ENCODE measurements at places on chromosomes 6 and 20.

GRCh38 chr6:19175023-19175422, 662.1 kb upstream of the ID4 start:
- no peak for DNase-seq

- no peak for DNase-seq
Measured at GRCh38 chr20:11219192-11219591, 545.4 kb upstream of the JAG1 start.

- DNase-seq = no peak
Measured at GRCh38 chr6:19837511-19838441, 606 bp downstream of the ID4 start.

DNA sequence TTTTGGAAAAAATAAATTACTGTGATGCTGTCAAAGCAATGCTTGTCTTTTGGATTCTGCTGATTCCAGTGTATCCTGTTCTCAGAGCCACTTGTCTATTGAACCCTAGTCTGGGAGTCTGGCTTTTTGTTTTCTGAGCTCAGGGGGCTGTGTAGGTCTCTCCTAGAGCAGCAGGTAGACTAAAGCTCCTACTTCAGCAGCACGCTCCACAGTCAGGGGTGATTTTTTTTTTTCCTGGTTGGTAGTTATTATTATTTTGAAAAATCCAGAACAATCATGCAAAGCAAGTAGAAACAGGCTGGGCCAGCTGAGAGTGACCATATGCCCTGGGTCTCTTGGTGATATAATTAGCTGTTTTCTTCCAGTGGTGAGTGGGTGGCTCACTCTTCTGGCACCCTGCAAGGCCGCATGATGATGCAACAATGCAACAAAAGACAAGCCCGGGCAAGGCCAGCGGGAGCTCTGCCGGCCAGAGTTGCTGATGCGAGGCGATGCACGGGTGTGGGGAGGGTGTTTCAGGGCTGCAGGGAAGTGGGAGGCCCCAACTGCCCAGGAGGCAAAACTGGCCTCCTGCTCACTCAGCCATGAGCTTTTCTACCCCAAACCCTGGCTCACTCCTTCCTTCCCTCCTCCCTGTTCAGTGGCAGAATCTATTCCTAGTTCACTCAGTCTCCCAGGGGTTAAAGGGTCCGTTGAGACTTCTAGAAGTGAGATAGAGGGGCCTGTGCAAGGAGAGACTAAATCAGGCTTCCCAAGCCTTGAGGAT, 11.5 kb upstream of the CDKN1A start:
- peak; percentile 66 for DNase-seq

DNA sequence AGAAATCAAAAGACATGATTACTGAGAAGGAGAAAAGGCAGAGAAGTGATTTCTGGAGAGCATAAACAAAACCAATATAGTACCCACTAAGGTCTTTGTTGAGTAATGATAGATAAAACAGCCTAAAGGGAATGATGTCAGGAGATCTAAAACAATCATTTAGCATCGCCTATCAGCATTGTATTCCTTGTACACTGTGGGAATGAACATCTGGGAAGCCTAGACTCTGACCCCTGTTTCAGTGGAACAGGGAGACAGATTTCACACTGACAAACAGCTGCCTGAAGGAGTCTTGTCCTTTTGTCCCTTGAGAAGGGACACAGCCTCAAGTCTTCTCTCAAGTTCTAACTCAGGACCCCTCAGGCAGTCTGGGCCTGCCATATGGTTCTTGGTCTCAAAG, 1.7 kb downstream of the ASIP start:
- DNase-seq = no peak

GRCh38 chr6:118984342-118984741, 49.4 kb upstream of the MCM9 start:
- DNase-seq = no peak

GRCh38 chr6:166194914-166195859, 27.5 kb upstream of the TBXT start:
- DNase-seq = no peak

- no peak for DNase-seq
Measured at GRCh38 chr20:64277571-64278316, 22.2 kb downstream of the PCMTD2 start.

DNA sequence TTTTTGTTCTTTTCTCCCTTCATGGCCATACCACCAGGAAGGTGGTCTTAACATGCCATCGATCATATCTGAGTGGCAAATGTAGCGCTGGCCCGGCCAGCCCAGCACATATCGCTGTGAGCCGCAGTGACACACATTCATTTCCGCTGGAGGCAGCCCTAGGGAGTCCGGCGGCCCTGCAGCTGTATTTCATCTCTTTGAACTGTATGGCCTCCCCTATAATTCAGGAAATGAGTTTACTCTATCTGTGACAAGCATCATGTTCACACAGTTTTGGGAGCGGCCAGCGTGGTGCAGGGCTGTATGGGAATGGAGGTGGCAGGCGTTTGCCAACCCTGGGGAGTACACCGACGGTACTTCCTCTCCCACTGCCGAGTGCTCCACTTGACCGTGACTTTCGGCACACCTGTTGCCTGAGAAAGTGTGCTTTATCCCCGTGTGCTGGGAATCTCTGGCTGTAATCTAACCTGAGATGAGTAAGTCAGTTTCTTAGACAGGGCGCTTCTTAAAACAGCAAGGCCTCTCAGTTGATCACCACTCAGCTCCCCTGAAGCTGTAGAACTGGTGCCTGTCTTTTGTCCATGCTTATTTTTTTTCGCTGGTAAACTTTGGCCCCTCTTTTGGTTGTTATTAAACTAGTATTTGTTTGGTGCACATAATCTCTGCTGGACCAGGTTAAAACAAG, 257.1 kb upstream of the TAB2 start:
- DNase-seq = no peak

DNA sequence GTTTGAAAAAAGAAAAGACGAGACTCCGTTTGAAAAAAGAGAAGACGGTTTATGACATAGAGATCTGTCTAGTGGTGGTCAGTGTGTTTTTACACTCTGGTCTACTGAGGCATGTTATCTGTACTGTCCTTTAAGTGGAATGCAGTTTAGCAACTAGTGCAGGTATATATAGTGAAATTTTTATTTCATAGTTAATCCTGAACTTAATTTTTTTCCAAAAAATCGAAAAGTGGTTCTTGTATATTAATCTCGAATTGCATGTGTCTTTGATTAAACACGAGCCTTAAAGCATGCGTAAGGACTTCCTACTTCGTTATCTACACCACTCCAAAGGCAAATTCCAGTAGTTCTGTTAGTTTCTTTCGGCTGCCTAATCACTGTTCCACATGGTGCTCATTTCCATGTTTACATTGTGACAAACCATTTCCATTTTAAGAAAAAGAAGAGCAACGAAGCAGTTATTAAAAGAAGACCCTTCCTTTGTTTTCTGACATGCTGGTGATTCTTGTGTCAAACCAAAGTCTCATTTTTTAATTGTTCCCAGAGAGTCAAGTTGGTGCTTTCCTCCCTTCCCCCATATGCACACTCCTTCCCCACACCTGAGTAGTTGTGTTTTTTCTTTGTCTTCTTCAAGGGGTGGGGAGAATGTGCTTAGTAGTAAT, 2.3 kb downstream of the SNX9 start:
- no peak for DNase-seq

DNA sequence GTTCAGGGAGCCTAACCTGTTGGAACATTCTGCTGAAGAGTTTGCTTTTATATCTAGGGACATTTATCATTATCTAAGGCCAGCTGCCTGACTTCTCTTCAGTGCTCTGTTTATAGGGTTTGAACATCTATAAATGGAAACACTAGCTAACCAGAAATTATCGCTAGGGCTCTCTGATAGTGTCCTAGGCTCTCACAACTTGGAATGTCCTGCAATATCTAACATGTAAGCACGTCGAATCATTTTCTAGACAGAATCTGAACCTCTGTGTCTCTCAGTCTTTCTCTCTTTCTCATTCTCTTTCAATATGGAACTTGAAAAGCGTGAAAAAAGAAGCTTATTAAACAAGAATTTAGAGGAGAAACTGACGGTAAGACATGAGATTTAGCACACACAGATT, 92.5 kb upstream of the MLIP start:
- DNase-seq = no peak

DNA sequence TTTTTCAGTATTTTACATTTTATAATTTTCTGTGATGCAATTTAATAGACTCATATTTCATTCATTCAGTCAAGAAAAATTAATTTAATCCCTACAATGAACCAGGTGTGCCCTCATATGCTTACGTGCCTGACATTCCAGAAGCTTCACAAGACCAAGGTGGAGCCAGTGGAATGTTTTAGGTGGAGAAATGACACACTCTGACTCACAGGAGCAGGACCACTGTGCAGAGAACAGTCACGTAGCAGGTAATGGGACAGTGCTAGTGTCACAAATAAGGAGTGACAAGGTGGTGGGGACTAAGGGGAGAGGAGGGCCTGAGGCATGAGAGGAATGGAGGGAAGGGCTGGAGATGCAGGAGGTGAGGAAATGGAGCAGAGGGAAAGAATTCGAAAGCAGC, 37.0 kb upstream of the HLA-G start:
- DNase-seq = no peak

GRCh38 chr6:159110013-159110412, 59.2 kb upstream of the FNDC1 start:
- DNase-seq = peak; percentile 15

DNA sequence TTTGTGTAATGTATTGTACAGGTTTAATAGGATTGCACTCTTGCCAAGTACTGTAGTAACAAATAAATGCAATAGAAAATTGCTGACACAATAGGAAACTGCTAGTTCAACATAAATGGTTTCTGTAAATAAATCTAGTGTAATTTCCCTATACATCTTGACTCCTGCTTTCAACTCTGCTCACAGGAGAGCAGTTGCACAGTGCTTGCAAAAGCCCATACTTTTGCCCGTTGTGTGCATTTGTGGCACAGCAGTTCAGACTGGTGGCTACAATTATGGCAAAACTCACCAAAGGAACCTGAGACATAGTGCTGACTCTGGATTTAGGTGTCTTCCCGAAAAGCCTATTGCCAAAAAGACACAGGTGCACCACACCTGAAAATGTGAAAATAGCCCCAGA, 953.3 kb upstream of the SLC35B3 start:
- no peak for DNase-seq

DNA sequence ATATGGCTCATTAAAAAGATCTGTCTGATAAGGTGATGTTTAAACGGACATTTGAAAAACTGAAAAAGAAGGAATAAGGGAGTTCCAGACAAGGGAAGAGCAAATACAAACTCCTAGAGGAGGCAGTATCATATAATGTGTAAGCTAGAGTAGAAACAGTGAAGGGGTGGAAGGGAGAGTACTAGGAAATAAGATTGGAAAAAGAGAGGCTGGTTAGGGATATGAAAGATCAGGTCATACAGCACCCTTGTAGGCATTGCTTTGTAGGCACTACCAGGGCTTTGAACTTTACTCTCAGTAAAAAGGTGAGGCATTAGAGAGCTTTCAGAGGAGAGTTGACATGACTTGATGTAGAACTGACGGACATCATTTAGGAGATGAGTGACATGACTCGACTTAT, 85.7 kb downstream of the MLIP start:
- no peak for DNase-seq

DNA sequence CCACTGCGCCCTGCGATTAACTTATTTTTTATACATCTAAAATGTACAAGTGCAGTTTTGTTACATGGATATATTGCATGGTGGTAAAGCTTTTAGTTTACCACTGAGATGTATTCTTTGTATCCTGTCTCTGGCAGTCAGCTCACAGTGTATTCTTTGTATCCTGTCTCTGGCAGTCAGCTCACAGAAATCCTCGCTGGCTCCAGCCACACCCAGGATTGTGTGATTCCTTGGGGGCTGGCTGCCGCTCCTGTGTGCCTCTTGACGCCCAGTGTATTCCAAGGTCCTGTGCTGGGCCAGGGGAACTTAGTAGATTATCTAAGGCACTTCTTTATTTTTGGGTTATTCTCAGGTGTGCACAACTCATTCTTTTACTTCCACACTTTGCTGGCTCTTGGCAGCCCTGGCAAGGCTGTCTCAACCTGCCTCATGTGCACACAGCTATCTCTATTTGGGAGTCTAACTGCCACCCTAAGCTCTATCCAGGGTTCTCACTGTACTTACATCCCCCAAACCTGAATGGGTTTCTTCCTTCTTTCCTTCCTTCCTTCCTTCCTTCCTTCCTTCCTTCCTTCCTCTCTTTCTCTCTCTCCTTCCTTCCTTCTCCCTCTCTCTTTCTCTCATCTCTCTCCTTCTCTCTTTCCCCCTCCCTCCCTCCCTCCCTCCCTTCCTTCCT, 12.4 kb upstream of the RNF24 start:
- DNase-seq = no peak

DNA sequence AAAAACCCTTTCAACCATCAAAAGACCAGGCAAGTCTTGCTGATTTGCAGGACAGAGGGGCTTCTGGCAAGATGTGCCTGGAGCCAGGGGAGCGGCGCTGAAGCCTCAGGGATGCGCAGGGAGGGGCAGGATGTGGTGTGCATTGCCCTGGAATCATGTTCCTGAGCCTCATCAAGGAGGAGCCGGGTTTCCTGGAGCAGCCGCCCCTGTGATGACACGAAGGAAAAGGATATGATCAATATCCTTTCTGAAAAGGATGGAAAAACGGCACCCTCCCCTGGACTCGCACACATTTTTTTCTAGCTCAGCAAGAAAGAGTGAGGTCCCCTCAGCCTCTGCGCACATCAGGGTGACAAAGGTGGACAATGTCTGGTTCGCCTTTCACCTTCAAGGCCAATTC, 173.1 kb upstream of the SSTR4 start:
- no peak for DNase-seq

GRCh38 chr20:44104798-44105517, 82.0 kb downstream of the JPH2 start:
- DNase-seq = peak; percentile 25

- DNase-seq = no peak
Measured at GRCh38 chr20:52744441-52744840, 227.7 kb upstream of the TSHZ2 start.

GRCh38 chr6:53624502-53624901, 41.1 kb downstream of the KLHL31 start:
- no peak for DNase-seq

DNA sequence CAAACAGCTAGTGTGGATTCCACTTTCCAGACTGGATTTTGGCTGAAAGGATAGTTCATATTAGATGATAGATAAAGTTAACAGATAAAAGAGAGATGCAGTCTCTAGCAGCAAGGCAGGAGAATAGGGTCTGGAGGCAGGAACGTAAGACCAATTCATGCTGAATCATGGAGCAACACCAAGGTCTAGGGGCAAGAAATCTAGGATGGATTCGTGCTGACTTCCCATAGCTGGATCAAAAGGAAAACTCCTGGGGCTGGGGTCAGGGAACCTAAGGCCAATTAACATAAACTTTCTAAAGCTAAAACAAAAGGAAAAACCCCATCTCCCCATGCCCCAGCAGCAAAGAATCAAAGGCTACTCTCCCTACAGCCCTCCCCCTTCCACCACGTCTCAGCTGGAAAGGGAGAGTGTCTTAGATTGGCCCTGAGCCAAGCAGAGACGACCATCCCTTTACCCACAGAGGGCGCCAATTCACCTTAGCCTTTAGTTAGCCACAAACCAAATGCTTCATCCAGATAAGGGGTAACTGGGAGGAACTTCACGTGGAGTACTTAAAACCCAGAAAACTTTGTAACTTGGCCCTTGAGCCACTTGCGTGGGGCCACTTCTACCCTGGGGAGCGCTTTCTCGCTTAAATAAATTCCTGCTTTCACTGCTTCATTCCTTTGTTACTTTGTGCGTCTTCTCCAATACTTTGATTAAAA, 7.6 kb downstream of the TREM1 start:
- DNase-seq = peak; percentile 16

GRCh38 chr20:36372666-36373065, 66.5 kb downstream of the DLGAP4 start:
- no peak for DNase-seq

Data from NCI-H2107 (cell line).